ENCODE measurements at places on chromosomes 16 and 17. TPM values are rescaled to one million over a fixed set of nuclear protein-coding genes. Genes with fewer than 3 reads are reported as not detected.

The RAMP2 gene
- total RNA-seq = not detected

The AFMID gene
- 28.9 TPM for total RNA-seq

The CAPNS2 gene
- total RNA-seq = 1.7 TPM

The ANKFN1 gene
- total RNA-seq = not detected

The OTOA gene
- under 0.01 TPM for total RNA-seq

The DLX3 gene
- total RNA-seq = not detected

The TSPAN10 gene
- 3.3 TPM for total RNA-seq

The LITAFD gene
- not detected for total RNA-seq

The SLC12A3 gene
- total RNA-seq = not detected

The CCDC200 gene
- total RNA-seq = 0.16 TPM

The JMJD6 gene
- 13.7 TPM for total RNA-seq

The SRCIN1 gene
- total RNA-seq = not detected

The BICDL2 gene
- 0.32 TPM for total RNA-seq

The SHMT1 gene
- total RNA-seq = 5.2 TPM
